ENCODE measurements at places on chromosomes 13 and 19.

- DNase-seq = no peak
Measured at GRCh38 chr13:23289917-23290357, 109.2 kb downstream of the SGCG start.

DNA sequence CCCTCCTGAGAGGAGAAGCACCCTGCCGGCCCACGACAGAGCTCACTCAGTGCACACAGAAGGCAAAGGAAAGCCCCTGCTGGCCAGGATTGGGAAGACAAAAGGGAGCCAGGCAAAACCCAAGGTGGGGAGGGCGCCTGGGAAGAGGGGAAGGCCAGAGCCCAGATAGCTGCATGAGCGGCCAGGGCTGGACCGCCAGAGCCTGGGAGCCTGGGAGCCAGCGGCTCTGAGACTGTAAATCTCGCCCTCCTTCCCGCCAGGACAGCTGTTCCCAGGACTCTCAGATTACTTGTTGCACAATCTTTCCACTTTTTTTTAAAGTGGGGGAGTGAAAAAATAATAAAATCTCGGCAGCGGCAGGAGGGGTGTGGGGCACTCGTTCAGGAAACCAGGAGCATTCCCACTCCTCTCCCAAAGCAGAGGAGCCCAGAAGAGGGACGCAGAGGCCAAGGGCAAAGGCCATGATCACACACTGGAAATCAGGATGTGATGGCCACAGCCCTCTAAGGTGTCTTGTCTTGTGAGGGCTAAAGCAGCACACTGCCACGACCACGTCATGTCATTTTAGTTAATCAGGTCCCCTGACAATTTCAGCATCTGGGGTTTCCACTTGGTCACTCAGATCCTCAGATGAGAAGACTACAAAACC is 19.6 kb upstream of the EPHX3 start:
- DNase-seq = peak; percentile 92

- DNase-seq = no peak
Measured at GRCh38 chr13:33172911-33173310, 112.6 kb downstream of the STARD13 start.

GRCh38 chr13:46479283-46479682 is 73.7 kb upstream of the LRCH1 start:
- no peak for DNase-seq

DNA sequence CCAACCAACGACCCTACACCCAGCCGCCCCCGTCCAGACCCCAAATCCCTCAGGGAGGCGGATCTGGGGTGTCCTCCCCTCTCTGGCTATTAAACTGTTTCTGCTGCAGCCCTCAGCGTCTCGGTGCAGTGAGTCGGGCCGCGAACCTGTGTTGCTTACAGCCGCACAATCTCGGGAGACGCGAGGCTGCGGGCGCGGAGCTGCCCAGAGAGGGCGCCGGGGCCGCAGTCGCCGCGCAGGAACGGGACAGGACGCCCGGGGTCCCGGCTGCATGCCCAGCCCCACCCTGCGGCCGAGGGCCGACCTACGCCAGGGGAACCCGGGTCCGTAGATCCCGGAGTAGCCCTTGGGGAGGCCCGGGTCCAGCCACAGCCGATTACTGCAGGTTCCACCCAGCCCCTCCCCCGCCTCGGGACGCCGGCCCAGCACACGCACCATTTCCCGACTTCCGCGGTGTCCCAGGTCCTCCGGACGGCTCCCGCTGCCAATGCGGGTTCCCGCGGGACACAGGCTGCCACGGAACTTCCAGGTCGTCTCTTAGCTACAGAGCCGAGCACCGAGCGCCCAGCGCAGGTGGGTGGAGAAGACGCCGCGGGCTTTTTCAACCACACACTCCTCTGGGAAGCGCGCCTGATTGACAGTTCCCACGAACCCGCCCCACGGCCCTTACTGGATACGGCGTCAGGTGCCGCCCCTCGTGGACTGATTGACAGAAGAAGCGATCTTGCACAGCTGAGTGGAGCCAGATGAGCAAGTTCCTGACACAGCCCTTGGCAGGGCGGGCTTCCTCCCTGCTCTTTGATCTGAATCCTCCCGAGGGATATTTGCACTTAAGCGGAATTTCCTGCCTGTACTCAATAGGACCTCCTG is at the start of gene ZNF799:
Gene ZNF799, minus strand, starts transcription at position 639 of the 870 bp plus-strand sequence. Its CDS starts 201 bp downstream, at position 438.
- peak; percentile 99 for DNase-seq

GRCh38 chr19:2303211-2303798 is 4.6 kb downstream of the LINGO3 start:
- no peak for DNase-seq

DNA sequence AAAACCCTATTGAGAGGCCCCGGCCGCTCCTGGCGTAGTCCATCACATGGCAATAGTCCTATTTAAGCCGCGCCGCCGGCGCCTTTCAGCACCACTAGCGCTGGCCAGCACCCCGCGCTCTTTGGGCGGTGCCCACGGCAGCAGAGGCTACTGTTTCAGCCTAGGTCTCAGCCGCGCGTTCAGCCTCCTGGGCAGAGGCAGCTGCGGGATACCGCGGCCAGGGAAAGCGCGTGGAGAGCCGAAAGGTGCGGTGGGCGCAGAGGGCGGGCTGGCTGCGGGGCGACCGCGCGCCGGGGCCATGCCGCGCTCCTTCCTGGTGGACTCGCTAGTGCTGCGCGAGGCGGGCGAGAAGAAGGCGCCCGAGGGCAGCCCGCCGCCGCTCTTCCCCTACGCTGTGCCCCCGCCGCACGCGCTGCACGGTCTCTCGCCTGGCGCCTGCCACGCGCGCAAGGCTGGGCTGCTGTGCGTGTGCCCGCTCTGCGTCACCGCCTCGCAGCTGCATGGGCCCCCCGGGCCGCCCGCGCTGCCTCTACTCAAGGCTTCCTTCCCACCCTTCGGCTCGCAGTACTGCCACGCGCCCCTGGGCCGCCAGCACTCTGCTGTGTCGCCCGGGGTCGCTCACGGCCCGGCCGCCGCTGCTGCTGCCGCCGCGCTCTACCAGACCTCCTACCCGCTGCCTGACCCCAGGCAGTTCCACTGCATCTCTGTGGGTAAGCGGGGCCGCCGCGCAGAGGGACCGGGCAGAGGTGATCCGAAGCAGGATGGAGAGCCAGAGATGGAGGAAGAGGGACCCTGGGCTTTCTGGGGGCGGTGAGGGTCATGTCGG is at the start of gene GSX1:
Gene GSX1, plus strand, starts transcription at position 91 of the 826 bp plus-strand sequence. Its CDS starts 208 bp downstream, at position 299.
- peak; percentile 79 for DNase-seq

DNA sequence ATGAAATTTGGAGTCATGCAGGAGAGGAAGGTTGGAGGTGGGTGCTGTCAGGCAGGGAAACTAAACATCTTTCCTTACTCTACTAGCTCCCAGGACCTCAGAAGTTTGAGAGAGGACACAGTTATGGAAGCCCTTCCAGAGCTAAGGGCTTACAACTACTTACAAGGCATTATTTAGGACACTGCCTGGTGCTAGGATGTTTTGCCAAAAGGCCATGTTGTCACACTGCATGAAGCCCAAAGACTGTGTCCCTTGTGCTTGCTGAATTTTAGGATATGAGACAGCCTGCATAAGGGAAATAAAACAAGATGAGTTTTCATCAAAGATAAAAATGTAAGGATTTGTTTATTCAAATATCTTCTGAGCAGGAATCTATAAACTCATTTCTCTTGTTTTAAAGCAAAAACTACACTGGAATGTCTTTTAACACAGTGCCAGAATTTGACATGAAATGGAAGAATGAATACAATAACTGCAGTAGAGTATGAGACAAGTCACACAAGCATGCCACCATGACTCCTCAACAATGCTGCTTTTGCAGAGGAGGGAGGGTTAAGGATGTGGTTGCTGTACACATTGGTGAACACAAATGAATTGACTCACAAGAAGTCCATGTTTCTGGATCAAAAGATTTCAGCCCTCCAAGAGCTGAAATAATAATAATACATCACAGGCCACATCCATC is 258.4 kb downstream of the SPRY2 start:
- no peak for DNase-seq
